Activated naive CD4-positive, alpha-beta T cell treated with Interleukin-2 at 50 U/mL for 16 hours (primary cell): ENCODE measurements at places on chromosomes 6 and 20.

- DNase-seq, result no peak
Observed at GRCh38 chr20:54622333-54623295, 147.2 kb downstream of the DOK5 start.

- no peak for DNase-seq
Observed at GRCh38 chr20:11894062-11894461, 23.6 kb upstream of the BTBD3 start.

GRCh38 chr20:54475334-54476168, at the start of gene DOK5:
TSS of gene DOK5 (plus strand) at chr20:54475593. CDS start at chr20:54475947, 354 bp downstream.
- no peak for DNase-seq

DNA sequence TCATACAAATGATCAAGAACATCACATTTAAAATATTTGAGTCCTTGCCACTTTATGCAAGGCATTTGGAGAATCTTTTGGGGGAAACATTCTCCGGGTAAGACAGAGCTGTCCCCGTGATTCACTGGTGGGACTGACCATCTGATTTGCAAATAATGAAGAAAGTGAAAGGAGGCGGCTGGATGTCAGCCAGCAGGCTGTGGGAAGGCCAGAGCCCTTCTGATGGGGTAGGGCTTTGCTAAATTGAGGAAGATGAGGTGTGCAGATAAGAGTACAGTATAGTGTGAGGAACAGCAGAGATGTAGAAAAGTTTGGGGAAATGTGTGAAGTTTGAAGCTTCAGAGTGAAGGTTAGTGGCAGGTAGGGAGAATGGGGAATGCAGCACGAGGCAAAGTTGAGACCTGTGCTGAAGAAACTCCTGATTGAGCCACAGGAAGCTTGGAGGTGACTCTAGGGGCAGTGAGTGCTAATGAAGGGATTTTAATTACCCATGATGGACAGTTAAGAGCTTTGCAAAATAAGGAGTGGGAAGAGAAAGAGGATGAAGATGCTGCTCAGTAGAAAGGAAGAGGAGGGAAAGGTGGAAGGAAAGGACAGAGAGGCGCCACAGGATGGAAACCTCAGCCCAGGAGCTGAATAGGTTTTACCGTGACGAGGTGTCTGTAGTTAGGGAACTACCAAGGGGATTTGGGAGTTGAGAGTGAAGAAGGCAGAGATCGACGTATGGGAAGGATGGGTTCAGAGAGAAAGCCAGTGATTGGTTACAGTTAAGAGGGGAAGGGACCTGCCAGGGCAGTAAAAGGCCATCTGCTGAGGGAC, 68.7 kb downstream of the SNX9 start:
- no peak for DNase-seq

- DNase-seq, result no peak
Observed at GRCh38 chr6:86682297-86682696, 255.0 kb upstream of the HTR1E start.

DNA sequence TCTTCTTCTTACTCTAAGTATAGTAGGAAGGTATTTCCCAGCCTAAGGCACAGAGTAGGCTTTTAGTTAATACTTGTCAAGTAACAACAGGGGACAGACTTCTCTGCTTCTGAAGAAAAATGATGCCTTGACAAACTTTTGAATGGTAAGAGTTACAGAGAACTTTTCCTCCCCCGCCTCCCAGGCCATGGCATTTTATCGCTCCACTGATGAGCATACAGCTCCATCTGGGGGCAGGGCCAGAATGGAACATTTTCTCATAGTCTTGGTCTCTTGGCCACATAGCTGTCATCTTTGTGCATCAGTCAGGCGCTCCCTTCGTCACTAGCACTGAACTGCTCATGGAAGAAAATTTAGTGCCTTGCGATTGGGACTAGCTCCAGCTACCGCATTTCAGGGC, 1066.8 kb upstream of the CITED2 start:
- peak; percentile 4 for DNase-seq

GRCh38 chr6:25882051-25882496, 8.0 kb upstream of the SLC17A3 start:
- peak; percentile 34 for DNase-seq

- DNase-seq, result no peak
Observed at GRCh38 chr6:117992856-117993255, 85.8 kb downstream of the SLC35F1 start.

GRCh38 chr6:37523412-37523811, 23.7 kb upstream of the CCDC167 start:
- DNase-seq, result no peak

DNA sequence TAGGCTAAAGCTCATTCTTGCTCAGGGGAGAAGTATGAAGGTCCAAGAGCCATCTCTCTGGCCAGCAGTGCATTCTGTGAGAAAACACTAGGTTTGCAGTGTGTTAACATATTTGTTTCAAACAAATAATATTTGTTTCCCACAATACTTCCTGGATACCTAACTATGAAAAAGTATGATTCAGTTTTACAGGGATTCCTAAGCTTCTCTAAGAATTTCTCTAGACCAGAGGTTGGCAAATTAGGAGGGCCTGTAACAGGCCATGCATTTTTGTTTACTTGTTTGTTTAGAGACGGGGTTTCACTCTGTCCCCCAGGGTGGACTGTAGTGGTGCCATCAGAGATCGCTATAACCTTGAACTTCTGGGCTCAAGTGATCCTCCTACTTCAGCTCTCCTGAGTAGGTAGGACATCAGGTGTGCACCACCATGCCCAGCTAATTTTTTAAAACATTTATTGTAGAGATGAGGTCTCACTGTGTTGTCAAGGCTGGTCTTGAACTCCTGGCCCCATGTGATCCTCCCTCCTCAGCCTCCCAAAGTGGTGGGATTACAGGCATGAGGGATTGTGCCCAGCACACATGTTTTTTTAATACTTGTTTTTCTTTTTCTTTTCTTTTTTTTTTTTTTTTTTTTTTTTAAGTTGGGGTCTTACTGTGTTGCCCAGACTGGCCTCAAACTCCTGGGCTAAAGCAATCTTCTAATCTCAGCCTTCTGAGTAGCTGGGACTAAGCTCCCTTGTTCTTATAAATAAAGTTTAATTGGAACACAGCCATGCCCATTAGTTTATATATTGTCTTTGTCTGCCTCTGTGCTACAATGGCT, 71.7 kb downstream of the ADGRG6 start:
- no peak for DNase-seq

GRCh38 chr6:131854803-131855202, 47.0 kb downstream of the ENPP1 start:
- DNase-seq, result no peak

DNA sequence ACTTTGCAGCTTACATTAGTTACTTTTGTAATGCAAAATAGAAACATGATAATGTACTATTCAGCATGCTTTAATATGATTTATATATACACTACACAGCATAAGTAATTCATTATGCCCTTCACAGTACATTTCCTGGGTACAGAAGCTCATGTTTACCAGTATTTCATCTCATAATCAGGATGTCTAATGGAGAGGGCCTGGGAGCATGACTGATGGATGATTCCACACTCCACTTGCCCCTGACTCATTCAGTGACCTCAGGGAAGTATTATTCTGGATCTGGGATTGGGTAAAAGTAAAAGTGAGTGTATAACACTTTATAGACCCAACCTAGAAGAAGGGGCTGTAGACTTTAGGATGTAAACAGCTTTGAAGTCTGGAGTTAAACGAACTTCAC, 31.4 kb upstream of the BACH2 start:
- DNase-seq, result no peak

- no peak for DNase-seq
Observed at GRCh38 chr6:25219216-25219916, 59.8 kb upstream of the CARMIL1 start.

DNA sequence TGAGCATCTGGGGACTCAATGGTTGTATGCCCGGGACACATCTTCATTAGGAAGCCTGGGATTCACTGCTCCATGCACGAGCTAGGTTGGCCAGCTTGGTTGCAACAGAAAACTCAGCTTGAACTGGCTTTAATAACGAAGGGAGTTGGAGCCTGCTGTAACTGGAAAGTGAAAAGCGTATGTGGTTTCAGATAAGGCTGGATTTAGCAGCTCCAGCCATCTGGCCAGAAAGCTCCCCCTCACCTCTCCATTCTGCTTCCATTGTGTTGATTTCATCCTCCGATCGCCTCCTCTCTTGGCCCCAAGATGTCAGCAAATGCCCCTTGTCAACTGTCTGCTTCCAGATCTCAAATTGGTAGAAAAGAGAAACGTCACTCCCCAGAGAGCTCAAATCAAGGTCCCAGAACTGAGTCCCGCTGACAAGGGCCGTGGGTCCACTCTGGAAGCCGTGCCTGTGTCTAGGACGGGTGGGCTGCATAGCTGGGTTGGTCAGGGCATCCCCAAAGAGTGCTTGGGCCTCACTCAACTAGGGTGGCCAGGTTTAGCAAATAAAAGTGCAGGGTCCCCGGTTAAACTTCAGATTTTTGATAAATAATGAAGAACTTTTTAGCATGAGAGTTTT, 117.0 kb upstream of the PMEPA1 start:
- DNase-seq, result no peak

DNA sequence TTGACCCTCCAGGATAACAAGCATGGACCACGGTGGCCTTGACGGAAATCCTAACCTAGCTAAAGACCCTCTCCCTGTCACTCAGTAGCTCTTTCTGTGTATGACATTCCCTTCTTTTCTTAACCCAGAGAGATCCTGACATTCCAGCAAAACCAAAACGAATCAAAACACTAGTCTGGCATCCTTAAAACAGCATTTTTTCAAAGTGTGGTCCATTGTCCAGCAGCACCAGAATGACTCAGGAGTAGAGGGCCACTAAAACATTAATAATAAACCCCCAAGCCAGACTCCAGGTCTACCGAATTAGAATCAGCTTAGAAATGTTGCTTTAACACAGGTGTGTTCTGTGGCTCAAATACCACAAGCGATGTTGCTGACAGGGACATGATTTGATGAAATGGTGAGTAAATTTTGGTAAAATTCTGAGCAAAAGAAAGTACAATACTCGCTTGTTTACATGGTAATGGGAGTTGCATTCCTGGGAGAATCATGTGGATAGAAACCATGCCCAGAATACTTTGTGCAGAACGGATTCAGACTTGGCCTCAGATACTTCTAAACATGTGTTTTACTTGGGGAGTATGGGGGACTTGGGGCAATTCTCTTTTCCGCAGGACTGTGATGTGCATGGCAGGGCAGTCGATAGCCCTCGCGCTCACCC, 174.2 kb upstream of the KCNG1 start:
- DNase-seq, result no peak

DNA sequence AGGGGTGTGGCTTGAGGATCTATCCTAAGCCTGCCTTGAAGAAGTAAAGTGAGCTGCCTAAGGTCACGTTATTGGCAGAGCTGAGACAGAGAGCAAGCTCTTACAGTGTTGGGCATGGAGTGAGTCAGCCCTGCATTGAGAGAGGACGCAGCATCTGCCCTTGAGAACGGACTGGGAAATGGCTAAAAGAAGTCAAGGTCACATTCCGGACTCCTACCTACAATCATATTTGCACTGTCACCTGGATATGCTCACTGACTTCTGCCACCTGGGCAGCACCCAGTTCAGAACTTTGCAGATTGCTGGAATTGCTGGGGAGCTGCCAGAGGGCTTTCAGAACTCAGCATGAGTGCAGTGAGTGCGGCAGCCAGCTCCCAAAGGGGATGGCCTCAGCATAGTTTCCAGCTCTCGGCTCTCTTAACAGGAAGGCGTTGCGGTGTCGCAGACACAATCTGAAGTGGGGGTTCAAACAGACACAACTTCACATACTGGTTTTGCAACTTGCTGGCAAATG, 199.3 kb upstream of the SGK1 start:
- no peak for DNase-seq

- no peak for DNase-seq
Observed at GRCh38 chr6:107523794-107524193, 33.9 kb downstream of the SOBP start.

DNA sequence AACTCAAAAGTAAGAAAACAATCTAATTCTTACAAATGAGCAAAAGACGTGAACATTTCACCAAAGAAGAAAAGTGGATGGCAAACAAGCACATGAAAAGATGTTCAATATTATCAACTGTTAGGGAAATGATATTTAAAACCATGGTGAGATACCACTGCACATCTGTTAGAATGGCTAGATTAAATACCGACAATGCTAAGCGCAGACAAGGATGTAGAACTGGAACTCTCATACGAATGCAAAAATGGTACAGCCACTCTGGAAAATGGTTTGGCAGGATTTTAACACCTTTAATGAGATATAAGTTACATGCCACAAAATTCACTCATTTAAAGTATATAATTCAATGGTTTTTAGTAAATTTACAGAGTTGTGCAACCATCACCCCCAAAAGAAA, 44.6 kb upstream of the NFATC2 start:
- DNase-seq, result no peak

- no peak for DNase-seq
Observed at GRCh38 chr6:111474106-111474505, 8.9 kb downstream of the REV3L start.
